Kidney (tissue), 22 donors: ENCODE measurements at places on chromosomes 7 and 10.

- no peak for DNase-seq
These were observed 105.3 kb downstream of the CTTNBP2 start for GRCh38 chr7:117767951-117768350.

GRCh38 chr10:49567810-49568209 lies 28.9 kb upstream of the ERCC6 start:
- DNase-seq = no peak

GRCh38 chr7:68147614-68148238 lies 1151.1 kb downstream of the TYW1 start:
- no peak for DNase-seq

- peak; percentile 97 for DNase-seq
These were observed at the start of gene PGAM1 for GRCh38 chr10:97425964-97426775. PGAM1 (plus strand) TSS chr10:97426191; CDS start chr10:97426308, 117 bp downstream.

- no peak for DNase-seq
These were observed 27.2 kb downstream of the C1GALT1 start for GRCh38 chr7:7209412-7210050.

DNA sequence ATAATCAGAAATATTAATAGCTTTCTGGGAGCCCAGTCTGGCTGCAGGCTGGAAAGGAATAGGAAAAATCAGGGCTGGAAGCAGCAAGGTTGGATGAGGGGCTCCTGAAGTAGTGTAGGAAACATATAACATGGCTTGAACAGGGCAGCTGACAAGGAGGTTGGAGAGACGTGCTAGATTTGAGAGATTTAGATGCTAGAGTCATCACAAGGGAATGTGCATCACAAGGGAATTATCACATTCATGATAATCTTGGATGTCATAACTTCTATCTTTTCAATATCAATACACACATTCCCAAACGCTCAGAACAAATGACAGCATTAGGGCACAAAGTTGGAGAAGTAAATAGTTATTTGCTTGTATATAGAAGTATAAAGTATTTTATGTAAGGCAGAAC lies 120.9 kb upstream of the EGFR start:
- DNase-seq = no peak

- no peak for DNase-seq
These were observed 18.0 kb upstream of the MEST start for GRCh38 chr7:130473876-130474275.

- DNase-seq = no peak
These were observed 124.4 kb downstream of the PON1 start for GRCh38 chr7:95199779-95200558.

- DNase-seq = peak; percentile 85
These were observed 5.4 kb upstream of the SPACDR start for GRCh38 chr7:100469227-100470044.

GRCh38 chr10:70315815-70316214 lies 32.0 kb upstream of the NPFFR1 start:
- no peak for DNase-seq

DNA sequence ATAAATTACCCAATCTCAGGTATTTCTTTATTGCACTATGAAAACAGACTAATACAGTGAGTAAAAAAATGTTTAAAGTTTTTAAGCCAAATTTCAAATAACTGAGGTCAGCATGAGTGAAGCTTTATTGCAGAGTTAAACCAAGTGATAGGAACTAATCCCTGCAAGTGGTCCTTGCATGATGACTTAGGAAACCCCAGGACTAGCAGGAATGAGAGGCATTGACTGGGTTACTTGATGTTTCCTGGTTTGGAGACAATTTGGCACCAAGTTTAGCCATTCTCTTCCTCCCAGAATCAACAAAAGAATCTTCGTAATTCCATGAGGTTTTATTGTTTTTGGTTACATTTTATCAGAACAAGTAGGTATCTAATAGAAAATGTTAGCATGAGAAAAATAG lies 194.2 kb downstream of the BICC1 start:
- DNase-seq = no peak

DNA sequence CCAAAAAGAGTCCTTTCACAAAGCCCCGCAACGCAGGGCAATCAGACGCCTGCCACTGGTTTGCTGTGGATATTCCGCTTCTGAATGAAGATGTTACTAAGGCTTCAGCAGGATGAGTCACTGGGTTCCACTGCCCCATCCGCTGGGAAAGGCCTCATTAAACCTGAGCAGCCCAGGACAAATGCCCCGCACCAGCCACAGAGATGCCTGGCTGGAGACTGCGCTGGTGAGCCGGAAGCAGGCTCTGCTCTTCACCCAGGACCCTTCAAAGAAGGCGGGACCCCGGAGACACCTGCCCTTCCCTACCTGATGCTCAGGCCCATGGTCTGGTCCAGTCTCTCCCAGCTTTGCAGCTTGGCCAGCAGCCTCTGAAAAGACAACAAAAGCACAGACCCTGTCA lies 19.8 kb downstream of the MAD1L1 start:
- DNase-seq = no peak

GRCh38 chr7:128687131-128687530 lies 15.0 kb downstream of the GARIN1A start:
- no peak for DNase-seq

- no peak for DNase-seq
These were observed 6.1 kb upstream of the NCAPG2 start for GRCh38 chr7:158710651-158711102.

DNA sequence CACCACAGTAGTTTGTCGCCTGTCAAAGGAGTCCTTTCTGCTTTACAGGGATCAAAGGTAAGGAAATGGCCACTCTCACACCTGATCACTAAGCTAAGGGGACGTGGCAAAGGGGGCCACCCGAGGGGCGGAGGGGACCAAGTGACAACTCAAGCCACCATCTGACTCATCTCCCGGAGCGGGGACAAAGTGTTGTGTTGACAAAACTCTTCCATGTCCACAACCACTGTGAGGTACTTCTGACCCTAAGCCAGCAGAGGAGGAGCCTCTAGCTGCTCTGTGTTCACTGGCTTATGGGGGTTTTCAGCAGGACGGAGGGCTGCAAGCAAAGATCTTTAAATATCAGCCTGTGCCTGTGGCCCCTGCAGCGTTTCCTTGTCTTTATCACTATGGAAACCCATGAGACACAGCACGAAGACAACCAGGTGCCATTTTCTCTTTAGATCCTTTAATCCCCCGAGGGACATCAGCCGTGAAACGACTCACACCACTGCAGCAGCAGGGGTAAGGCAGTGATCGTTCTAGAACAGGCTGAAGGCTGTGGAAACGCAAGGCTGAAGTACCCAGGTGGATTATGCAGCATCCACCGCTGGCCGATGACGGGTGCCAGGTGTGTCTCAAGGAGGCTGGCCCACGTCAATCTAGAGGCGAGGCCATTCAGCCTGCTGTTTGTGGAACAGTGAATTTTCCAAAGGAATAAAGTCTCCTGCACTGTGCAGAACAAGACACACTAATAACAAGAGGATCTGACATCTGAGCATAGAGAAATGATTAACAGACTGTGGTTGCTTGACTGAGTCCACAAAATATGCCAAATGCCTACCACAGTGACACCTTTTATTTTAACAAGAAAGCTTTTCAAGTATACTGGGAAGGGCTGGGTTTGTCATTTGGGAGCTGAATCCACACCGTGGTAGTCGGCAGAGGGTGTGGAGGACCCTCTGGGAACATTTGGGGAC lies 26.6 kb upstream of the DDC start:
- DNase-seq = no peak

DNA sequence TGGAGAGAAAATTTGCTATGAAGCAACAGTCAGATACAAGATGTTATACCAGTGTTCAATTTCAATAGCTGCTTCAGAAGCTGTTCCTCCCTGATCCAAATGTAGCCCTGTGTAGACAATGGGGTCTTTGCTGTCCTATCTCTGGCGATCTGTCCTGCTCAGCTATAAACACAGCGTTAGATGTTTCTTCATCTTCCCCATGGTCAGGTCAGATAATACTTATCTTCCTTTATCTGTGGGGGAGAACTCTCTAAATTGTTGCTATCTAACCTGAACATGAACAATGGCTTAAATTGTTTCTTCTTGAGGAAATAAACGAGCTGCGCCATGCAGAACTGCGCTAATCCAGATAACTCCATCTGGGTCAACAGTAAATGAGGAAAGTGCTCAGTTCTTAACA lies 15.6 kb upstream of the KIAA1217 start:
- no peak for DNase-seq

DNA sequence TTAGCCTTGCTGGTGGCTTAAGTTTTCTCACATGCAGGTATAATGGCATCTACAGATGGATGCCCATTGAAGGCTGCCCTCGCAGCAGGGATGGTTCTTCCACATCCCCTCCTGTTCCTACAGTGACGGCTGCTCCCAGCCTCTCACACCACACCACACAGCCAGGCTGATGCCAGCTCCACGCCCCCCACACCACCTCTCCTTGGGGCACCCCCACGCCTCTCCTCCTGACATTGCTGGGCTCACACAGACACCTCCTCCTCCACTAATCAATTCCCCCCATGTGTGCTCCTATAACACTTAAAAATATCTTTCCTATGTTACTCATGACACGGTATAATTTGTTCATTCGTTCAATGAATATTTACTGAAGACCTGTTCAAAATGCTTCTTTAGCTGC lies 244.0 kb downstream of the WDR37 start:
- no peak for DNase-seq

- no peak for DNase-seq
These were observed 68.2 kb downstream of the LRMDA start for GRCh38 chr10:75499556-75500160.

GRCh38 chr10:359762-360161 lies 224.5 kb downstream of the ZMYND11 start:
- DNase-seq = no peak

GRCh38 chr10:100814751-100815474 lies 69.5 kb downstream of the PAX2 start:
- DNase-seq = no peak

GRCh38 chr7:157874870-157875229 lies 538.0 kb downstream of the DNAJB6 start:
- no peak for DNase-seq

DNA sequence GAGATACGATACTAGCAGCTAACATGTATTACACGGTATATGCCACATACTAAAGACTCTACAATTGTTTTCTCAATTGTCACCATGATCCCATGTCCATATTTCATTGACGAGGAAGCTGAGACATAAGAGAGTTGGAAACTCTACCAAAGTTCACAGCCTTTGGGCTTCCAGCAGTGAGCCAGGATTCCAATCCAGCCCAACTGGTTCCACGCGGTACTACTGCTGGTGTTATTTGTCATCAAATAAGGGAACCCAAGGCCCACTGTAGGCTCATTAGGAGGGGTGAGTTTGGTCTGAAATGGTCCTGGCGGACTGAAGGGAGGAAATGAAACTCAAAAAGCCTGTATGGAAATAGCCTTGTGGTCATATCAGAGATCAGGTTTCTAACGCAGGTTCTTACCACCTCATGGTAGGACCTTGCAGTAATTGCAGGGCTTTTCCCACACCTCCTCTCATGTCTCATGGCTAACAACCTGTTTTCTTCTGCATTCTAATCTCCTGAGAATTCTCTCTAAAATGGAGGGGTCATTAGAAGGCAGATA lies 814.6 kb downstream of the LRMDA start:
- no peak for DNase-seq

GRCh38 chr10:15486404-15486803 lies 115.3 kb upstream of the FAM171A1 start:
- no peak for DNase-seq

- no peak for DNase-seq
These were observed 243.0 kb upstream of the GRB10 start for GRCh38 chr7:51025668-51026067.
